ENCODE measurements at places on chromosomes 5 and 9.

GRCh38 chr5:142847898-142848790 lies 78.0 kb downstream of the ARHGAP26 start:
- DNase-seq, result no peak

- DNase-seq, result no peak
These were observed at the start of gene ARL10 for GRCh38 chr5:176365351-176366231. Gene ARL10 (plus strand): TSS chr5:176365487. CDS start chr5:176365564, 77 bp downstream.

GRCh38 chr5:60362158-60362557 lies 337.8 kb downstream of the DEPDC1B start:
- no peak for DNase-seq

DNA sequence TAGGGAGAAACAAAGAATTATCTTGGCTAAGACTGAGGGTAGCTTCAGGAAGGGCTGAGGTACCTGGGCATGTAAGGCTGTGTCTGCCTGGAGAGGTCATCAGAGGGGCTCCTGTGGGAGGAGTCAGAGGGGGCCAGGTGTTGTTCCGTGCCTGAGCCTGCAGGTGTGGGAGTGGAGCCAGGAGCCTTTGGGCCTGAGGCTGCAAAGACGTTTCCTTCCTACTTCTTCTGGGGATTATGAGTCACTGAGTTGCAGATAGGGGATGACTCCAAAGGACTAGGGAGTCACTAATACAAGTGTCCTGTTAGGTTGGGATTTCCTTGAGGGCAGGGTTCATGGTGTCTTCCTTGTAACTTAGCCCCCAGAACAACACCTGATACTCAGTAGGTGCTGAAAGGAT lies 391.1 kb downstream of the ARHGEF28 start:
- no peak for DNase-seq

- DNase-seq, result no peak
These were observed 23.9 kb downstream of the GTF3C4 start for GRCh38 chr9:132694144-132694543.

DNA sequence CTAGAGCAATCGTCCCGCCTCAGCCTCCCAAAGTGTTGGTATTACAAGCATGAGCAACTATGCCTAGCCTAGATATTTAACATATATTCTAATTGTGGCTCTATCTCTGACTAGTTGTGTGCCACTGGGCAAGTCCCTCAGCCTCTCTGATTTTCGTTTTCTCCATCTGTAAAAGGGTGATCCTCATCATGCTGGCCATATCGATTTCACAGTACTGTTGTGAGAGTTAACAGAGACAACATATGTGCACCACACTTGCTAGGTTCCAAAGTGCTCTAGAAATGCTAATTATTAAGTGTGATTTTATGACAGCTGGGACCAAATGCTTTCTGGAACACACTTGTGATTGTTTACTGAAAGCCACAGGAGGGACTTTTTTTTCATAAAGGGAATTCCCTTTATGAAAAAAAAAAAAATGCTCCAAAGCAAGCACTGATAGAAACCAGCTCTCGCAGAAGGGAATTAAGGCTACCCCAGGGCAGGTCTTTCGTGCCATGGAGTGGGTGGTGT lies 78.5 kb upstream of the EPB41L4B start:
- DNase-seq, result no peak

- no peak for DNase-seq
These were observed 13.2 kb upstream of the BOD1 start for GRCh38 chr5:173629628-173630027.

DNA sequence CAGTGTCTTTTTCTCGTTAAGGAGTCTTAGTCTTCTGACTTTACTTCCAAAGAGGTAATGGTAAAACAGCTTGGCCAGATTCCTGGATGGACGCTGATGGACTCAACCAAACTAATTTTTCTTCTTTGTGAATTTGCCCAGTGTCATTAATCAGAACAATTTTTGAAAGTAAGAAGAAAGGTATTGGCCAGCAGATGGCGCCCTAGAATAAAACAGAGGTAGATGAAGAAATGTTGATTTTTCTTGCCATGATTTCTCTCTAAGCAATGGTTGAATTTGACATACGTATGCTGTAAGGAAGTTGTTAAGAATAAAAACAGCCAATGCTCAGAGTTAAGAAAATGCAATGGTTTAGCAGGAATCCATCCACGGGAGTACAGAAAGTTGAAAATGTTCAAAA lies 500.0 kb downstream of the DIRAS2 start:
- peak; percentile 1 for DNase-seq

DNA sequence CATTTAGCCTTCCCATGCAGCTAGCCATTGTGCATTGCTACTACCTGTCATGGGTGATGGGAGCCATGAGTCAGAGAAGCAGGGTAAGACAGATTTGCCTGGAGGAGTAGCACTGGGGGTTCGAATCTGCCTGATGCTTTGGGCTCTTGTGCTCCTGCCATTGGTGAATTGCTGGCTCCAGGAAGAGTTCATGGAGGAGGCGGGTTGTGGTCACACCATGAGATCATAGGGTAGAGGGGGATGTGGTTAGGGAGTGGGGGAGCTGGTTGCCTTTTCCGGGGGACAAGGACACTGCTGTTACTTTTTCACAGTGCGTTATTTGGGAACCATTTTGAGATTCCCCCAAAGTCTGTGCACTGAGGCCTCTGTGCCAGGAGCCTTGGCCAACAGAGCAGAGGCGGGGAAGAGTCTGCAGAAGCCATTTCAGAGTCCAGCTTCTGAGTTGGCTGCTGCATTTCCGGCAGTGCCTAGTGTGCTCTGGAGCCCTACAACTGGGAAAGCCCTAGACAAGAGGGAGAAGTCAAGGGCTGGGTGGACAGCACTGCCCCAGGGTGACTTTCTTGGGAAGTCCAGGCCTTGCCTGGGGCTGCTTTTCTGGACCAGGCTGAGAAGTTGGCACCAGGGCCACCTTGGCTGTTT lies 6.2 kb downstream of the ANGPTL2 start:
- DNase-seq, result no peak

DNA sequence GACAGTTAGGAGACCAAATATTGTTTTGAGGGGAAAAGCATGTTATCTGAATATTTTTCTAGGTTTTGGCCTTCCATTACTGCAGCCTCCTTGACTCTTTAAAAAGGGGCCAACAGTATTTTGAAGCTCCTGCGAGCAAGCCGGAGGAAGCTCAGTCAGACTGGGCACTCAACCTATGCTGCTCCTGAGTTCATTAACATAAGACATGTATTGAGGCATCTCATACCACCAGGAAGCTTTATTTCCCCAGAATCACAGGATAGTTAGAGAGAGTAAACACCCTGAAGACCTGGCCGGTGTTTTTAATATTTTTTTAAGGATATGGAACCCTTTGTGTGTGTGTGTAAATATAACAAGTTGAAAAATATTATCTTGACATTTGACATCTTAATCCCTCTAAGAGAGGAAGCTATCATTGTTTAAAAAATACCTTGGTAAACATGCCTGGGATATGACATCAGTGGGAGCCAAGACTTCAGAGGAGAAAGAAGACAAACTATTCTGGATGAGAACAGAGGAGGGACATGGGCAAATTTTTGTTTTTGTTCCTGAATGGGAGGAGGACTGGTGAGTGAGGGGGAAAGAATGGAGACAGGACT lies 139.3 kb upstream of the SLIT3 start:
- no peak for DNase-seq

- no peak for DNase-seq
These were observed 605.0 kb upstream of the CLINT1 start for GRCh38 chr5:158463938-158464337.

DNA sequence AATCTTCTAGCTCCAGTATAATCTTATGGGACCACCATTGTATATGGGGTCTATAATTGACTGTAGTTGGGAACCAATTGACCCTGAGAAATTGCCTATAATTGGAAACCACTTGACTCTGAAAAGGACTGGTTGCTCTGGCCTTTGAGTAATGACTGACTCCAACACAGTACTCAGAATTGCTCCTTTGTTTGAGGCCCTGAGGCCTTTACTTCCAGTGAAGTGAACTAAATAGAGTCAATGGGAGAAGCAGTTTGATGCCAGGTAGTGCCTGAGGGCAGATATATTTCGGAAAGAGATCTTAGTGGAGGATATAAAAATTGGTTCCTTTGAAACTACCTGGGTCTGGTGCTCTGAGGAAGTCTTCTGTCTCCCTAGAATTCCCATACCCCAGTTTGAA lies 16.0 kb upstream of the TMEM171 start:
- DNase-seq, result no peak

All from GM04503 (cell line).